Suprapubic skin (tissue), 4 donors: ENCODE measurements at places on chromosomes 13 and 19.

DNA sequence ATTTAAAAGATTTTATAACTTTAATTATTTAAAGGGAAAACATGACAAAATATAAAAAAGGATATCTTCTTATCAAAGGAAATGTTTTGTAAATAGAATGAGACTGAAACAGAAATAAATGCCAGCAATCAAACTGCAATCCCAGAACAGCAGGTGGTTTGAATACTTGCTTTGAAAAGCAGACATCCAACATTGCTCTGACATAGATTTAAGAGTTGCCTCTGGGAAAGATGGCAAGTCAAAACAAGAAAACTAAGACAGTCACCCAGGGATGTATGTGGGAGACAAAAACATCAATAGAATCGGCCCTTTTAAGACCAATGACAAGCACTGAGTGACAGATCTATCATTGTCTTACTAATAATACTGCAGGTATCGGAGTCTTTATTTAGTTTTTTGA is 789.7 kb upstream of the GPC6 start:
- no peak for DNase-seq
- no peaks in the 10 kb centered on the region for H3K36me3 ChIP-seq
- no peaks in the 10 kb centered on the region for H3K4me1 ChIP-seq
- no peaks in the 10 kb centered on the region for H3K27me3 ChIP-seq
- no peak overlapping the region for H3K4me3 ChIP-seq

DNA sequence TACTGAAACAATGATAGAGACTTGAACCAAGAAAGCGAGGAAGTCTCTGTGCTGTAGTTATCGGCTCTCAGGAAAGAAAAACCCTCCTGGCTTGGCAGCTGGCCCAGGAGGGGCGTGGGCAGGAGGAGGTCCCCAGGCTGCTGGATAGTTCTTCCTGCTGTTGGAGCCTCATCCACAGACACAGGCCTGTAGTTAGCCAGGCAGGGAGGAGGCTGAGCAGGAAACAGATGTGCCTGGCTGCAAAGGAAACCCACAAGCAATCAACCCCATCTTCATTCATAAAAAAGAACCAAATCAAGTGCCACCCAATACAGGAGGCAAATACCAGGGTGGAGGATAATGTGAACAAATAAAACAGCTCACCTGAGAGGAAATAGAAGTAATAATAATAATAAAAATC is 86.2 kb downstream of the IRS2 start:
- peaks cover 8% of the 10 kb centered on the region for H3K4me1 ChIP-seq
- H3K36me3 ChIP-seq: no peaks in the 10 kb centered on the region

- peak overlapping the region; percentile 19 for H3K4me3 ChIP-seq
- no peaks in the 10 kb centered on the region for H3K27me3 ChIP-seq
- no peak for DNase-seq
- H3K4me1 ChIP-seq: no peaks in the 10 kb centered on the region
- no peak overlapping the region for H3K27ac ChIP-seq
Measured at GRCh38 chr19:13962699-13963602, 10.6 kb downstream of the DCAF15 start.

DNA sequence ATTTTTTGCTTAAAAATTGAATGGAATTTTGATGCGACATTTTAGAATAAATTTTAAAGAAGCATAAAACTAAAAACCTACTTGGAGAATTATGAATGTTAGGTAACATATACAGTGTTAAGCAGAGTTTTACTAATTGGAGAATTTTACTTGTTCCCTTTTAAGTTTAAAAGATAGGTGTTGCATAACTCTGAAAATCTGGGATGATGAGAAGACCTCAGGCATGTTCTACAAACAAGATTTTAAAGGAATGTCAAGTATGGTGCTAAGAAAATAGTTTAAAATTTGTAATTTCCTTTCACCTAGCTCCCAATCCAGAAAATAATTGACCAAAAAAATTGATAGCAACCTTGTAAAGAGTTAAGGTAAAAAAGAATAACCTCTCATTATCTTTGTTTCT is 135.8 kb downstream of the RFC3 start:
- H3K27me3 ChIP-seq: no peaks in the 10 kb centered on the region
- no peak overlapping the region for H3K27ac ChIP-seq
- H3K36me3 ChIP-seq: no peaks in the 10 kb centered on the region
- H3K4me1 ChIP-seq: no peaks in the 10 kb centered on the region
- H3K4me3 ChIP-seq: no peak overlapping the region

GRCh38 chr13:50366488-50367174 is 351.4 kb downstream of the KCNRG start:
- H3K4me1 ChIP-seq: no peaks in the 10 kb centered on the region
- no peaks in the 10 kb centered on the region for H3K27me3 ChIP-seq
- H3K36me3 ChIP-seq: no peaks in the 10 kb centered on the region
- H3K4me3 ChIP-seq: no peak overlapping the region
- H3K27ac ChIP-seq: no peak overlapping the region
- no peak for DNase-seq

DNA sequence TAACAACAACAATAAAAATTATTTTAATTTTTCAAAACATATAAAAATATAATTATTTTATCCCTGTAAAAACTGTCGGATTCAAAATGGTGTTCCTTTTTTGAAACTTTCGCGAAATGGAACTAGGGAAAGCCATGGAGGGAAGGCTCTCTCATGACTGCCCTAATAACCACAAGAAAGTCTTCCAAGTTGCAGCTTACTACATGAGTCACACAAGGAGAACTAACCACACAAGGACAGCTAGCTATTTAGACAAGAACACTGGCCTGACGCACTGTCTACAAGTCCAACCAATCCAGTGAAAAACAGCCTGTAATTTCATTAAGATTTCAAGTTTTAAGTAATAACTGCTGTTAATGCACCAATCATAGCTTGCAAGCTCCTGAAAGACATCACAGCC is 319.2 kb upstream of the PCDH9 start:
- no peak overlapping the region for H3K27ac ChIP-seq
- DNase-seq: no peak
- no peak overlapping the region for H3K4me3 ChIP-seq
- no peaks in the 10 kb centered on the region for H3K36me3 ChIP-seq
- H3K27me3 ChIP-seq: no peaks in the 10 kb centered on the region

GRCh38 chr19:19537075-19538048 is 703 bp upstream of the CILP2 start:
- H3K36me3 ChIP-seq: no peaks in the 10 kb centered on the region
- peak overlapping the region; percentile 41 for H3K4me3 ChIP-seq
- H3K4me1 ChIP-seq: peaks cover 41% of the 10 kb centered on the region

- H3K27me3 ChIP-seq: peaks cover 7% of the 10 kb centered on the region
- H3K4me3 ChIP-seq: no peak overlapping the region
- no peak for DNase-seq
- H3K27ac ChIP-seq: no peak overlapping the region
- H3K4me1 ChIP-seq: peaks cover 18% of the 10 kb centered on the region
Measured at GRCh38 chr19:39109641-39110040, 15.9 kb upstream of the PAK4 start.

- no peak overlapping the region for H3K4me3 ChIP-seq
- H3K4me1 ChIP-seq: peaks cover 19% of the 10 kb centered on the region
- H3K36me3 ChIP-seq: no peaks in the 10 kb centered on the region
Measured at GRCh38 chr13:26480246-26480855, 77.1 kb upstream of the WASF3 start.

DNA sequence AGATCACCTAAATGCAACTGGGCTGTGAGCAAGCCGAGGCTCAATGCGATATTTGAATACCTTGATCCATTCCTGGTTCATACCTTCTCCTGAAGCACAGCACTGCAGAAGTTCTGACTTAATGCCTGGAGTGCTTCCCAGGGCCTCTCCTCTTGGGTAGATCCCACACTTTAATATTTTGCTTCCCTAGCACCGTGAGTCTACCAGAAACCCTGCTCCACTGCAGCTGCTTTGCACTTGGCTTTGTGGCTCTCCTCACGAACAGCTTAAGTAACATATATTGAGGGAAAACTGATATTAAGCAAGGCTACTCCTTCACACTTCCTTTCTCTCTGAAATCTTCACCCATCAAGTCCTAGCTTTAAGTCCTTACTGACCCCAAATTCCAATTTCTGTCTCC is 51.6 kb upstream of the C13orf42 start:
- H3K27ac ChIP-seq: no peak overlapping the region
- no peaks in the 10 kb centered on the region for H3K36me3 ChIP-seq
- no peak for DNase-seq
- H3K4me3 ChIP-seq: no peak overlapping the region
- H3K4me1 ChIP-seq: no peaks in the 10 kb centered on the region

DNA sequence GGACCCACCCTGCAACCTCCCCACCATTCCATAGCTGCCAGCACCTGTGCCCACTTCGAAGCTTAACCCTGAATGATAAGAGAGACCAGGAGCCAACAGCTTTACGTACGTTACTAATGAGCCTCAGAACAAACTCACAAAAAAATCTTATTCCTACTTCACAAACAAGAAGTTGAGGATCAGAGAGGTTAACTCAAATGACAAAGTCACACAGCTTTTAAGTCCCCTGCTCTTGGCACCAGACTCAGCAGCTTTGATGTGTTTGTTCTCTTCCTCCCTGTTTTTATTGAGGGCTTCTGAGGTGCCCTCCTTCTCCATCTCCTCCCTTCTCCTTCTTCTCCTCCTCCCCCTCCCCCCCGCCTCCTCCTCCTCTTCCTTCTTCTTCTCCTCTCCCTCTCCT is 115.4 kb downstream of the ZDHHC20 start:
- H3K27me3 ChIP-seq: no peaks in the 10 kb centered on the region
- no peaks in the 10 kb centered on the region for H3K4me1 ChIP-seq
- H3K4me3 ChIP-seq: no peak overlapping the region
- H3K36me3 ChIP-seq: no peaks in the 10 kb centered on the region

DNA sequence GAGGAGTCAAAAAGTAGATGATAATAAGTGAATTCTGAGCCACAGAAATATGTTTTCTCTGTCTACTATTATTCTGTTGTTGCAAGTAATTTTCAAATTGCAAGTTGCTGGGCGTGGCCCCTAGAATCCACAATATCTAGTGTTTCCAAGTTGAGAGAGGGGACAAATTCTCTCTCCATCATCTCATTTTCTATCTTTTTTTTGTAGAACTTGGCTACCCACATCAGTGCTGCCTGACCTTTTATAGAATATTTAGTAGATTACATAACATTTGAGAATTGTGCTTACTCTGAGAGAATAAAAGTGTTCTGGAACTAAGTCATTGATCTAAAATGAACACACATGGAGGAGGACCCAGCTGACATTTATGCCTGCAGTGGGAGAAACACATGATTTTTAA is 110.9 kb upstream of the CSNK1A1L start:
- H3K4me3 ChIP-seq: no peak overlapping the region
- no peaks in the 10 kb centered on the region for H3K27me3 ChIP-seq
- DNase-seq: no peak
- H3K36me3 ChIP-seq: no peaks in the 10 kb centered on the region
- H3K4me1 ChIP-seq: no peaks in the 10 kb centered on the region

- peaks cover 14% of the 10 kb centered on the region for H3K4me1 ChIP-seq
- DNase-seq: no peak
- H3K27me3 ChIP-seq: peaks cover 14% of the 10 kb centered on the region
- no peaks in the 10 kb centered on the region for H3K36me3 ChIP-seq
Measured at GRCh38 chr13:110270507-110270906, 36.5 kb downstream of the COL4A1 start.

GRCh38 chr13:25733001-25733491 is 318.8 kb downstream of the SHISA2 start:
- no peak overlapping the region for H3K4me3 ChIP-seq
- DNase-seq: no peak
- H3K27ac ChIP-seq: no peak overlapping the region
- no peaks in the 10 kb centered on the region for H3K27me3 ChIP-seq

DNA sequence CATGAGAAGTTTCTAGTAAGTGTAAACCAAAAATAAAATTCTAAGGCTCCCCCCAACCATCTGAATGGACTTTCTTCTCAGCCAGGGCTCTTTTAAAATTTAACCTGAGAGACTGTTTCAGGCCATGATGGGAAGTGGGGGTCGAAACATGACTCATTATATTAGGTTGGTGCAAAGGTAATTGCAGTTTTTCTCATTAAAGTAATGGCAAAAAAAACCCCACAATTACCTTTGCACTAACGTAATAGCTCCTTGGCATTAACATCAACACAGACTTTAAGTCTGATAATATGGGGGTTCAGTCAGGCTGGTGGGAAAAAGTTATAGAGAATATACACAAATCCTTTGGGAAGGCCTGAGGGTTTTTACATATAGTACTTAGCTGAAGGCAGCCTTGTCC is 9.4 kb upstream of the SPART start:
- no peak overlapping the region for H3K4me3 ChIP-seq
- H3K27me3 ChIP-seq: no peaks in the 10 kb centered on the region
- no peak for DNase-seq
- no peak overlapping the region for H3K27ac ChIP-seq
- no peaks in the 10 kb centered on the region for H3K36me3 ChIP-seq

DNA sequence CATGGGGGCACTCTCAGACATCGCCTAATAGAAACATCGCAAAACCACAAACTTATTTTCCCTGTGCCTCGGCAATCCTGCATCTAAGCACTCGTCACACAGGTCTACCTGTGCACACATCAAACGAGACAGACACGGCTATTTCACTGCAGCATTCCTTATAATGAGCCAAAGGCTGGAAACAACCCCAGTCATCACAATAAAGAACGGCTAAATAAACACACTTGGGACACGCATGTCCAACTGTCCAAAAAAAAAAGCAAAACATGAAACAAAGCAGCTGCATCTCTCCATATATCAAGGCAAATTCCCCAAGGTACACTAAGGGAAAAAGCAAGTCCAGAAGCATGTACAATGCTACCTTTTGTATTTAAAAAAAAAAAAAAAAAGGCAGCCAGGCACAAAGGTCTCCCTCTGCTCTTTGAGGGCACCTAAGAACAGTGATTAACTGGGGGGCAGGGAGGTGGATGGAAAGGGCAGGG is 27.2 kb upstream of the CCNP start:
- peaks cover 47% of the 10 kb centered on the region for H3K36me3 ChIP-seq
- peaks cover 16% of the 10 kb centered on the region for H3K4me1 ChIP-seq
- H3K27ac ChIP-seq: no peak overlapping the region
- no peak overlapping the region for H3K4me3 ChIP-seq

- H3K36me3 ChIP-seq: peaks cover 92% of the 10 kb centered on the region
- no peaks in the 10 kb centered on the region for H3K27me3 ChIP-seq
- H3K4me1 ChIP-seq: no peaks in the 10 kb centered on the region
- no peak overlapping the region for H3K27ac ChIP-seq
- DNase-seq: no peak
Measured at GRCh38 chr19:11115042-11115441, 25.8 kb downstream of the LDLR start.

DNA sequence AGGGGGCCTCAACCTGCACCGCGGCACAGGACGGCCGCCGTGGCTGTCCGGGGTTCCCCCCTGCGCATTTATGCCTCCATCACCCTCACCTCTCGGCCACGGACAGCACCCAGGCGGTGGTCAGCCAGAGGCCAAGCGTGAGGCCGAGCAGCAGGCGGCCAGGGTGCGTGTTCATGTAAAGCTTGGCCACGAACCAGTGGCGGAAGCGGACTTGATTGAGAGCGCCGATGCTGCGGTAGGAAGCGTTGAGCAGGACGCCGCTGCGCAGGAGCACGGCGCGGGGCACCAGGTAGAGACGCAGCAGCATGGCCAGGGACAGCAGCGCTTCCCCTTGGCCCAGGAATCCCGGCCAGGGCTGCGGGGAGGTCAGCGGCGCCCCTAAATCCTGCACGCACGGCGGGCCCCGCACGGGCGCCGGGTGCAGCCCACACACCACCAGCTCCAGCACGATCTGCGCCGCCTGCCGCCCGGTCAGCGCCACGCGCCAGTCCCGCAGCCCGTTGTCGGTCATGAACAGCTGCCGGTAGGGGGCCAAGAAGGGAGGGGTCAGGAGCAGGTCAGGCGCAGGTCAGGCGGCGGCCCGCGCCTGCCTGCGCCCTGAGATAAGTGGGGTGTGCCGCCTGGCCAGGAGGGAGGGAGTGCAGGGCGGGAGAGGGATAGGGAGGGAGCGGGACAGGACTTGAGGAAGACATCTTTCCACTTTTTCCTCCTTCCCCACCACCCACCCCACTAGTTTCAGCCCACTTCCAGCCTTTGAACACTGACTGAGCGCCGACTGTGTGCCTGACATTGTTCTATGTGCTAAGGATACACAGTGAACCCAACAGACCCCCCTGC is 6.5 kb downstream of the KCNN4 start:
- peak overlapping the region; percentile 14 for H3K4me3 ChIP-seq
